ENCODE measurements at places on chromosomes 2 and 18.

DNA sequence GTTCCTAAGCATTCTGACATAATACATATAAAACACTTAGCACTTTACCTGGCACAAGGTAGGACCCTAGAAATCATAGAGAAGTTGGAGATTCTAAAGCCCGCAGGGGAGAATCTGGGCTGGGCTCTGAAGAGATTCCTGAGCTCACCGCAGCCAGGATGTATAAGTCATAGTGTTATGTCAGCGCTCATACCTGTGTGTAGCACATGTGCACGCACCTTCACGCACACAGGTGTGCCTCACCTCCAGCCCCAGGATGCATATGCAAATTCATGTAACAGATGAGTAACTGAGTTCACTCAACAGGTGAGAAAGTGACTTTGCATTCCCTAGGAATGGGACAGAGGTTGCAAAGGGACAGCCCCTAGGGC is 7.9 kb upstream of the SDC1 start:
- DNase-seq = no peak

DNA sequence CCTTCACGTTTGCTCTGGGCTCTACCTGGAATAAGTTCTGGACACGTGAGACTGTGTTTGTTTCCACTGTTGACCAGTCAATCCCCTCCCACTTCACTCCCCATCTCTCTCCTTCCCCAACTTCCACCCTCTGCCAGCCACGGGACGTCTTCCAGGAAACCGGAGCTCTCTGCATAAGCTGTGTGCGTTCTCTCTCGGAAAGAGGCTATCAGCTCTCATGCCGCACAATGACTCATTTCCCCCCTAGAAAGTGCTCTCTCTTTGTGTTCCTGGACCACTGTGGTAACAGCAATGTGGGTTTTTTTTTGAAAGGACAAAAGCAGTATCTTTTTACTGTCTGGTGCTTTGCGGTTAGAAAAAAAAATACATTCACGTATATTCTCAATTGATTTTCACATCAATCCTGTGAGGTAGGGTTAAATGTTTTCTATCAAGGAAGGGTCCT is 10.2 kb downstream of the PROKR1 start:
- no peak for DNase-seq

- DNase-seq = no peak
These were observed 13.9 kb upstream of the TANK start for GRCh38 chr2:161146209-161146775.

DNA sequence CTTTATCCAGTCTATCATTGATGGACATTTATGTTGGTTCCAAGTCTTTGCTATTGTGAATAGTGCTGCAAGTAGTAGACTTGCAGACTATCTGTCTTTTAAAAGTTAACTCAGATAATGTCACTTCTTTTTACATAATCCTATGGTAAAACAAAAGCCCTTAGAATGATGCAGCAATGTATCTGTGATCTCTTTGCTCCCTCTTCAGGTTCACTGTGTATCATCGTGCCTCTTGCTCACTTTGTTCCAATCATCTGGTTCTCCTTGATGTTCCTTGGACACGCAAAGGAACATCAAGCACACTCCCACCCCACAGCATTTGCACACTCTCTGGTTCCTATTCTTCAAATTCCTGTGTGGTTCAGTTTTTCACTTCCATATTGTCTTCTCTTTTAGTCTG is 472.5 kb upstream of the ZNF804A start:
- no peak for DNase-seq

DNA sequence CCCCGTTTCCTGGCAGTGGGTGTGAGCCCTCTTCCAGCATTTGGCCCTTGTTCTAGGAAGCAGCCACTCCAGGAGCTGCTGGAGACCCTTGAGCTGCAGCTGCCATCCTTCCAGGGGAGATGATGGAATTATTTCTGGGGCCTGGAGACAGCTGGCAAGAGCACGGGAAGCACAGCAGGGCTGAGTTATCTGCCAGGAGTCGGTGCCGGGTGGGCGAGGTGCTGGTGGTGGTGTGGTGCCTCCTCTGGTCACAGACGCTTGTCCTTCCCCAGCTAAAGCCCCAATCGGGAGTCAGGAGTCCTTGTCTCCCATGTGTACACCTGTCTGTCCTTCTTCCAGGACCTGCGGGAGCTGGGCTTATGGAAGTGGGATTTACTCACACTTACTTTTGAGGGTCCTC is 36.0 kb downstream of the DPYSL5 start:
- DNase-seq = no peak

- no peak for DNase-seq
These were observed 1131.0 kb upstream of the NXPH2 start for GRCh38 chr2:139911160-139911559.

Measured in NCI-H1092 (cell line).